Astrocyte (in vitro differentiated cells and primary cell): ENCODE measurements at places on chromosomes 3 and 15.

DNA sequence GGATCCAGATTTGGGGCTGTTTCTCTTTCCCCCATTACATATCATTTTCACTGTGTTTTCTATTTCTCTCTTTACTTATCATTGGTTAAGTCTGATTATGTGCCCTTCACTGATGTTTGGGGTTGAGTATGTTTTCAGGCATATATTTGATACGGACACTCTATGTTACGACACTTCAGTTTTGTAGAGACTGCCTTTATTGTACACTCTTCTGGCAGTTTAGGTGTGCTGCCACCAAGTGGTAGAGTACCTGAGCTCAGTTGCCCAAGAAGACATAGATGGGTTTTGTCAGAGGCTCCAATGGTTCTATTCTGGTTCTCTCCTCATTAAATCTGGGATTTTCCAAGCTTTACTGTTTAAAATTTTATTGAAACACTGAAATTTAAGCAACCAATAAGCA lies 255.0 kb upstream of the ROPN1 start:
- H3K4me1 ChIP-seq: peaks cover 22% of the 10 kb centered on the region
- H3K27me3 ChIP-seq: no peaks in the 10 kb centered on the region
- H3K36me3 ChIP-seq: no peaks in the 10 kb centered on the region
- DNase-seq: peak; percentile 17
- H3K4me3 ChIP-seq: no peak overlapping the region

DNA sequence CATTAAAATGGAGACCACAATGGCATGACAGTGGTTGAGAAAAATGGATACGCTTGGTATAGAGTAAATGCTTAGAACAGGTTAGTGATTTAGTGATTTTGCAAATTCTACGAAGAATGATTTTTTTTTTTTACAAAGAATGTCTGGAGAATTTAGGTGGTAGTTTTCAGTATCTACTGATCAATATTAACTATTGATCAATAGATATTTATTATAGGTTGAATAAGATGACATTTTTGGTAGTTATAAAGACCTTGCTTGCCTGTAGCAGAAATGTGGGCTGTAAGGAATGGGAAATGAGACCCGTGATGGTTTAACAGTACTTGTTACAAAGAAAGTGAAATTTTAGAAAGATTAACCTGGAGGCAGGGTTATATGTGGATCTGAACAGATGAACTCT lies 137.5 kb downstream of the NR2F2 start:
- DNase-seq: no peak
- H3K36me3 ChIP-seq: no peaks in the 10 kb centered on the region
- no peak overlapping the region for H3K27ac ChIP-seq
- no peaks in the 10 kb centered on the region for H3K27me3 ChIP-seq
- no peak overlapping the region for H3K4me3 ChIP-seq
- no peaks in the 10 kb centered on the region for H3K4me1 ChIP-seq

DNA sequence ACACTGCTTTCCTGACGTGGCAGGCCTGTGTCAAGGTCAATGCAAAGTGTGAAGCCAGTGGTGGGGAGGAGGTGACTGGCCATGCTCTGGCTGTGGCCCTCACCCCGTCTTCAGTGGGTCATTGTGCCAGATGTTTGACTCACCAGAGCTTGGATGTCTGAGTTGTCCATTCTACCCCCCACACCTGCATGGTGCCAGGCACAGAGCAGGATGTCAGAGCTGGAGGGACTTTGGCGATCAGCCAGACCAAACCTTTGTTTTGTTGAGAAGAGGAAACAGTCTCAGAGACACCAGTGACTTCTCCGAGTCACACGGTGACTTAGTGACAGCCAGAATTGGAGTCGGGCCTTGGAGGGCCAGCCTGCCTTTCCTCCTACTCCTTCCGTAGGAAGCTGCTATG lies 49.5 kb downstream of the SMAD6 start:
- H3K4me1 ChIP-seq: peaks cover 39% of the 10 kb centered on the region
- H3K27me3 ChIP-seq: no peaks in the 10 kb centered on the region
- no peak overlapping the region for H3K27ac ChIP-seq
- no peak overlapping the region for H3K4me3 ChIP-seq
- DNase-seq: no peak

- no peaks in the 10 kb centered on the region for H3K27me3 ChIP-seq
- H3K4me1 ChIP-seq: peaks cover 36% of the 10 kb centered on the region
- peak; percentile 42 for DNase-seq
- peaks cover 17% of the 10 kb centered on the region for H3K36me3 ChIP-seq
- H3K4me3 ChIP-seq: peak overlapping the region; percentile 77
Measured at GRCh38 chr3:149657321-149657925, 402 bp downstream of the WWTR1 start.

GRCh38 chr3:157063926-157064325 lies 96.0 kb downstream of the CCNL1 start:
- no peak overlapping the region for H3K27ac ChIP-seq
- peak; percentile 81 for DNase-seq
- peaks cover 15% of the 10 kb centered on the region for H3K4me1 ChIP-seq
